SJSA1 (cell line): ENCODE measurements at places on chromosomes 12 and 14. TPM values are rescaled to one million over a fixed set of nuclear protein-coding genes. Genes with fewer than 3 reads are reported as not detected.

OAS1 gene
- not detected in 2 replicates for total RNA-seq

DNA sequence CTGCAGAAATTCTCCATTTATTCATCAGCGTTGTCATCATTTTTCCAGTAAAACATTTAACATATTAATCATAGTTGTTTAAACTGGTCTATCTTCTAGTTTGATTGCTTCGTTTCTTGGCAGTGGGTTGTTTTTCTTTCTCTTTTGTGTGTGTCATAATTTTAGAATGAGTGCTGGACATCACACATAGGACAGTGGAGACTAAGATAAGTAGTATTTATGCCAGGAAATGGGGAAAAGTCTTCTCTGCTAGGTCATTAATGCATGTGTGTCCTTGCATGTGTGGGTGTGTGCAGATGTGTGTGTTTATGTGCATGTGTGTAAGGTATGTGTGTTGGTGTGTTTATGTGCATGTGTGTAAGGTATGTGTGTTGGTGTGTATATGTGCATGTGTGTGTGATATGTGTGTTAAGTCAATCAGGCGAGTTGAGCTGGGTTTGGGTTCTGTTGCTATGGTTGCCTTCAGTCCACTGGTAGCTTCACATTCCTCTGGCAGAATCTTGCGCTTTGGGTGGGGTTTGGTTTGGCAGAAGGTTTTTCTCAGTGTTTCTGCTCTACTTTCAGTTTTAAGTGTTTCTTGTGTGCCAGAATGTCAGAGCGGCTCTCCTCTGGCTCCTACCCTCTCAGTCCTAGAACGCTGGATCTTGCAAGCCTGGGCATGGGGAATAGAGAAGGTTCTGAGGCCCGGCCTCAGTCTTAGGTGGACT lies 7.8 kb upstream of the ADGRD1 start:
- no peak for DNase-seq

DNA sequence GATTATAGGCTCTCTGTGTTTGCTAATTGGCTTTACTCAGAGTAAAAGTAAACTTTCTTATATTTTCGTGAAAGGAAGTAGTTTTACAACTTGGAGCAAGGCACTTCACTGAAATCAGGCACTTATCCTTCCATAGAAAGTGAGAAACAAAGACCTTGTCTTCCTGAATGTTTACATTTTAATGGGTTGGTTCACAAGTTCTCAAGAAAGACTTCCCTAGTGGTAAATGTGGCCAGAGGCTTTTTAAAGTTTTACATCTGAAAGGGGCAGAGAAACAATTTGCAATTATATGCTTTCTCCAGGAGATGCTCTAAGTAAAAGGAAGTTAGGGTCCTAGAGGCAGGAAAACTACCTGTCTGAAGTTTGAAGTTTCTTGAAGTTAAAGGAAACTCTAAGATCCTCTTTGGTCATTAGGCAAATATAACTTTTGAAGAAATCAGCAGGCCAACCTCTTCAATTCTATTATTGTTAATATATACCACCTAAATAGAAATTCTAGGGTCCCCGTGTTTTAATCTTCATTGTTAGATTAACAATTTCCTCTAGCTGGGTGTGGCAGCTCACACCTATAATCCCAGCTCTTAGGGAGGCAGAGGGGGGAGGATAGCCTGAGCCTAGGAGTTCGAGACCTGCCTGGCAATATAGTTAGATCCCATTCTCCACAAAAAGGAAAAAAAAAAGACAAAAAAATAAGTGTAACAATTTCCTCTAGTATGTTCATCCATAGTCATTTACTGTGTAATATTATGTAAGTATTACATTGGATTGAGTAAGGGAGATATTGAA lies 644.9 kb upstream of the FOXG1 start:
- no peak for DNase-seq

GNB3 gene
- not detected in 2 replicates for total RNA-seq

DNA sequence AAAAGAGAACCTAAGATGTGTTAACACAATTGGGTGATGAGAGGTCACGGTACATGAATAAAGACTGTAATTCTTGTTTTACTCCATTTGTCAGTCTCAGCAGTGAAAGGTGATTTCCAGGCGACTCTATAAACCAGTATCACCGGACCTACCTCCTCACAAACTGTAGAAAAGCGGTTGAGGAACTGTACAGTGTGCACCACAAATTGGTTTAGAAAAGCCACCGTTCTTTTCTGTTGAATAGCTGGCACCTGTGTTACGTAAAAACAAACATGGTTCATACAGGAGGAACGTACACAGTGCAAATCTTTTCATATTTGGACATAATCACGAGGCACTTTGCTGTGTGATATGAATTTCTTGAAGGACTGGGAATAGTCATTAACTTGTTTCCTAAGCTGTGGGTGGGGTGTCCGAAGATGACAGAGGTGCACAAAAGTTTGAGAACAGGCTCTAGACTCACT lies 663 bp downstream of the WASHC3 start:
- no peak for DNase-seq

PPFIA2 gene
- total RNA-seq = 0.47 and 1.1 TPM in 2 replicates
